ENCODE measurements at places on chromosomes 12 and 14.

GRCh38 chr12:599756-600155 lies 63.5 kb downstream of the NINJ2 start:
- ATAC-seq = no peak

DNA sequence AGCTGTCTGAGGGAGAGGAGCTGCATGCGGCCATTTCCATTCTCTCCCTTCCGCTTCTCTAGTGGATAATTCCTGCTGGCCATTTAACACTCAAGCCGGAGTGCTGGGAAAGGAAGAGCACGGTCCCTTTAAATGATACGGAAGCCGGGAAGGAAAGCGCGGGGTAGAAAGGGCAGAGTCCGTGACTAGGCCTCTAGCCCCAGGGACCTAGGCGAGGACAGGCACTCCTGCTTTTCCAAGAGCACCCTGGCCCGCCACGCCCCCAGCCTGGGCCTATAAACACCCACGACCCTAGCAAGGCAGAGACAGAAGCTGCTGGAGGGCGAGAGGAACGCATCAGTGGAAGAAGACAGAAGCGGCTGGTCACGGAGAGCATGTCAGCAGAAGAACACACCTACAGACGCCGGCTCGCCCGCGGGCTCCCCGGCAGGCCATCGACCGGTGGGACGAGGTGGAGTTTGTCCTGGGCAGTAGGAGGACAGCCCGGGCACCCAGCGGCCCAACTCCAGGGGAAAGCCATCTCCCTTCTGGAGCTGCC lies 1206.6 kb upstream of the TMEM132C start:
- no peak for ATAC-seq

GRCh38 chr14:75995372-75996041 lies 9.9 kb downstream of the IFT43 start:
- ATAC-seq = no peak

DNA sequence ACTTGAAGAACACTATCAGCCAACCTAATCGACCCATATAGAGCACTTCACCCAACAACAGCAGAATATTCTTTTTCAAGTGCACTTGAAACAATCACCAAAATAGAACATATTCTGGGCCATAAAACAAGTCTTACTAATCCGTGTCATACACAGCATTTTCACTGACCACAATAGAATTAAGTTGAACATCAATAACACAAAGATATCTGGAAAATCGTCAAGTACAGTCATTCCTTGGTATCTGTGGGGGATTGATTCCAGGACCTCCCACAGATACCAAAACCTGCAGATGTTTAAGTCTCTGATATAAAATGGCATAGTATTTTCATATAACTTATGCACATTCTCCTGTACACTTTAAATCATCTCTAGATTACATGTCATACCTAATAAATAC lies 295.7 kb downstream of the BCL11B start:
- no peak for ATAC-seq

DNA sequence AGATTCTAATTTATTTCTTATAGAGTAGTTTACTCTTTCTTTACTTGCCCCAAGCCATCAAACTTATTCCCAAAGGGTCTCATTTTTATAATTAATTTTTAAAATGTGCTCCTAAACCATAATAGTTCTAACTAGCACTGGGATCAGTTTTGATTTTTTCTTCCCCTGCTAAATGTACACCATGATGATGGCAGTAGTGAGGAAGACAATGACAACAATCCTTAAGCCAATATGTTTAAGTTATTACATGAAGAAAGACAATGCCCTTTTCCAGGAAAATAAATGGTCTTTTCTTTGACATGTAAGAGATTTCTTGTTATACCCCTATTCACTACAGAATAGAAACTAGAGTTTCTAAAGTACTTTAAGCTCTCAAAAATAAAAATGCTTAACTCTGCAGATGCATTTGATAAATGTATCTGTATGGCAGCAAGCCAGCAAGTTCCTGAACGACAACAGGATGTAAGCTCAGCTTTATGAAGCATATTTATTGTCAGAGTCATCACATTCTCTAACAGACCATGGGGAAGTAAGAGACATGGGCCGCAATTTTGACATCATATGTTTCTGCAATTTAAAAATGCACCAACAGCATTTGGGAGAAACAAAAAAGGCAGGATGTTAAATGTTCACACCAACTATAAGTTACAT lies 36.0 kb upstream of the SNX6 start:
- ATAC-seq = peak; percentile 96

- ATAC-seq = no peak
Observed at GRCh38 chr14:93081876-93082570, 33.7 kb downstream of the ITPK1 start.

GRCh38 chr12:401235-402028 lies at the start of gene CCDC77:
Gene CCDC77, plus strand, starts transcription at chr12:401644. Its CDS starts 7,740 bp downstream, at chr12:409384.
- peak; percentile 99 for ATAC-seq

DNA sequence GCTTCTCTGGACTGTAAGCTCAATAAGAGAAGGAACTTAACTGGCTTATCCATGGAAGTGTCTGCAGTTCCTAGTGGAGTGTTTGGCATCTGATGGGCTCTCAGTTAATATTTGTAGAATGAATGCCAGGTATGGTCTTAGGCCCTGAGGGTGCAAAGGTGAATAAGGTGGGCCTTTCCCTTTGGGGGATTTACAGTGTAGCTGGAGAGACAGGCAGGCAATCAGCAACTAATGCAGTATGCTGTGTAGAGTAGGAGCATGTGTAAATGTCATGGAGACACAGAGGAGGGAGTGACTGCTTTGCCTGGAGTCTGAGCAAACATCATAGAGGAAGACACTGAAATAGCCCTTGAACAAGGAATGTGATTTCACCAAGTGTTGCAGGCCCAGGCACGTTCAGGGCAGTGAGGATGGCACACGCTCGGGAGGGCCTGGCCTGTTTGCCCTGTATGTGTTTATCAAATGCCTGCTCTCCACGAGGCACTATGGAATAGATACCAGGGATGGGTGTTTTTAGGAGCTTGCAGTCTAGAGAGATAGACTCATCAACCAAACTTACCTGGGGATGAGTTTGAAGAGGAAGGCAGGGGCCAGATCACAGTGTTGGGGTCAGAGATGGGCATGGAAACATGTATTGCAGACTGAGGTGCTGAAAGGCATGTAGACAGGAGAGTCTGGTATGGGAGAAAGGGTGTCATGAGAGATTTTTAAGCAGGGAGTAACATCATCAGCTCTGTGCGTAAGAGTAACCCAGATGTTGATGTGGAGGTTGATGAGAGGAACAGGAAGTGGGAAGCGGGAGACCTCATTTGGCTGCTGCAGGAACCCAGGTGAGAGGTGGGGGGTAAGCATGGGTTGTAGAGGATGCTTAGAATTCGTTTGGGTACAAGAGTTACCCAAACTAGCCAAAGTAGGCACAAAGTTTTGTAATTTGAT lies 54.1 kb downstream of the PLXNC1 start:
- ATAC-seq = no peak
